ENCODE measurements at places on chromosomes 16 and 17. TPM values are rescaled to one million over a fixed set of nuclear protein-coding genes. Genes with fewer than 3 reads are reported as not detected.

- no peak for DNase-seq
Observed at GRCh38 chr16:60217787-60218186, 1483.7 kb upstream of the GOT2 start.

- no peak for DNase-seq
Observed at GRCh38 chr16:87464691-87465300, 28.0 kb downstream of the ZCCHC14 start.

GRCh38 chr16:86710602-86710950 lies 132.2 kb downstream of the FOXL1 start:
- no peak for DNase-seq

- no peak for DNase-seq
Observed at GRCh38 chr16:87679593-87680271, 77.4 kb downstream of the JPH3 start.

The NEUROD2 gene
- polyA plus RNA-seq, result 0.01 TPM

The KRT39 gene
- not detected for polyA plus RNA-seq

- DNase-seq, result no peak
Observed at GRCh38 chr16:9116141-9116540, 24.7 kb downstream of the HAPSTR1 start.

The CIAPIN1 gene
- polyA plus RNA-seq, result 100 TPM

DNA sequence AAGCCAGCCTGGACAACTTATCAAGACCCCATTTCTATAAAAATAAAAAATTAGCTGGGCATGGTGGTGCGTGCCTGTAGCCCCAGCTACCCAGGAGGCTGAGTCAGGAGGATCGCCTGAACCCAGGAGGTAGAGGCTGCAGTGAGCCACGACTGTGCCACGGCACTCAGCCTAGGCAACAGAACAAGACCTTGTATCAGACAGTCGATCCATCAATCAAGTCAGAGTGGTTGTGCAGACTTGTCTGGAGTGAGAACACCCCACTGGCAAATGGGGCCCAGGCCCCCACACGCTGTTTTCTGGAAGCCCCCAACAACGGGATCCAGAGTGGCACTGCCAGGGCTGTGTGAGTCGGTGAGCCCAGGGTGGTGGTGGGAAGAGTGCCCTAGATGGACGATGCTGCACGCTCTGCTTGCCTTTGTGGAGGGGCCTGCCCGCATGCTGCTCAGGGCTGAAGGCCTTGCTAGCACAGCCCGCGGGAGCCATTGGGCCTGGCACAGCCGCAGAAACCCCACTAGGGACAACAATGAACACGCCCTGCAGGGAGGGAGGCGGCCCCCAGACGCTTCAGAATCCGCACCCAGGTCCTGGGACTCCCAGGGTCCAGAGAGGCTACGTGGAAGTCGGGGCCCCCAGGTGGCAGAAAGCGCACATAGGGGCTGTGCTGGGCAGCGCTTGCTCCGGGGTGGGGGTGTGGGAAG lies 80.1 kb upstream of the GNG13 start:
- no peak for DNase-seq

DNA sequence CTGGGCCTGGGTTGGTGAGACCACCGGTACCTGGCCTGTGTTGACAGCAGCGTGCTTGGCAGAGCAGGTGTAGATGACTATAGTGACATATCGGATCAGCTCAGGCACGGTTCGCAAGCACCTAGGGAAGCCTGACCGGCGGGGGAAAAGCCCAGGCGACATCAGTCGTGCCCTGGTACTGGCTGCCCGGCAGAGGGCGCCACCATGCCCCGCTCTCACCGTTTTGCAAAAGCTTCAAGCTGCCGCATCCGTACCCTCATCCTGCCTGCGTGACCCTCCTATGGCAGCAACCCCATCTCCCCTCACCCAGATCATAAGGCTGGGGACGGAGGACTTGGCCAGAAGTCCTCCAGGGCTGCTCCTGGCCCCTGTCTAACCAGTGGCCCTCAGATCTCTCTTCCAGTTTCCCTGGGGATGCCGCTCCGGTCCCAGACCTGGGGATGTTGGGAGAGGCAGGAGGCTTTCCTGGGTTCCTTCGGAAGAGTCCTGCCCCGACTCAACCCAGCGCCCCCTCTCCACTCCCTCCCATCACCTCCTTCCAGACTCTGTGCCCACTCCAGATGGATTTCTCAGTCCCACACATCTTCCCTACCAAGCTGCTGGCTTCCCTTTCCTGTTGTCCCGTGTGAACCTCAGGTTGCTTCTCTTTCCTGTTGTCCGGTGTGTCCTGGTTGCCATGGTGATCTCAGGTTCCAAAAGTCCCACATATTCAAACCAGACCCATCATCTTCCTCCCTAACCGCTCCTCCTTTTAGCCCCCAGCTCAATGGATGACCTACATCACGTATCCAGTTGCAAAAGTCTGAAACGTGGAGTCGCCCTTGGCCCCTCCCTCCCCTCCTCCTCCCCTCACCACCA lies 13.7 kb downstream of the ALOX12B start:
- peak; percentile 62 for DNase-seq

DNA sequence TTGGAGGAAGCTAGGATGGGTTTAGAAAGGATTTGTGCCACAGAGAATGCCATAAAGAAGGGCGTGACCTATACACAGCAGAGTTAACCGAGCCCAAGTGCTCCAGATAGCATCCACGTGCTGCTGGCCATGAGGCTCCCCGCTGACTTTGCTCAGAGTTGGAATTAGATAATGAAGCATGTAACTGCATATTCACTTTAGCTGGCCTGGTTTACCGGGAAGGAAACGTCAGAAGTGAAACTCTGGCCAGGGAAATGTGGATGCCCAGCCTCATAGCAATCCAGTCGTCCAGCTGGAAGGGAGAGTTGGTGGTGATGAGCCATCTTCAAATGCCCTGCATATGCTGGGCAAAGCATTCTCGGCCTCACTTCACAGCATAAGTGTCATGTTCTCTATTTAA lies 6.1 kb downstream of the KRT35 start:
- no peak for DNase-seq

DNA sequence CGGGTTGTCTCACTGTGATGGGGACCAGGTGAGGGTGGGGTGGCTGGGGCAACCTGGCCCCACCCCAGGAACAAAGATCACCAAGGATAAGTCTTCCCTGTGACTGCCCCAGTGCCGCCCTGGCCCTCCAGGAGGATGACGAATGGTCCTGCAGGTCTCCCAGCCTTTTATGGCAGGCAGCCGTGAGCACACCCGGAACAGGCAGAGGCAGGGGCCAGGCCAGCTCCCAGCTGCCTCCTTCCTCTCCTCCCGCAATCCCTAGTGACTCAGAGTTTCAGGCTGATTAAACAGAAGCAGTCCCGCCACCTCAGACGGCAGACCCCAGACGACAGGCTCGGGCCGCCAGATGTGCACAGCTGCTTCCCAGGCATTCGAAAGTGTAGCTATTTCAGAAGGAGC lies 13.3 kb downstream of the JUP start:
- peak; percentile 82 for DNase-seq

GRCh38 chr17:78529871-78530670 lies 47.1 kb downstream of the DNAH17 start:
- DNase-seq, result no peak

The FOXL1 gene
- polyA plus RNA-seq, result 13.5 TPM

DNA sequence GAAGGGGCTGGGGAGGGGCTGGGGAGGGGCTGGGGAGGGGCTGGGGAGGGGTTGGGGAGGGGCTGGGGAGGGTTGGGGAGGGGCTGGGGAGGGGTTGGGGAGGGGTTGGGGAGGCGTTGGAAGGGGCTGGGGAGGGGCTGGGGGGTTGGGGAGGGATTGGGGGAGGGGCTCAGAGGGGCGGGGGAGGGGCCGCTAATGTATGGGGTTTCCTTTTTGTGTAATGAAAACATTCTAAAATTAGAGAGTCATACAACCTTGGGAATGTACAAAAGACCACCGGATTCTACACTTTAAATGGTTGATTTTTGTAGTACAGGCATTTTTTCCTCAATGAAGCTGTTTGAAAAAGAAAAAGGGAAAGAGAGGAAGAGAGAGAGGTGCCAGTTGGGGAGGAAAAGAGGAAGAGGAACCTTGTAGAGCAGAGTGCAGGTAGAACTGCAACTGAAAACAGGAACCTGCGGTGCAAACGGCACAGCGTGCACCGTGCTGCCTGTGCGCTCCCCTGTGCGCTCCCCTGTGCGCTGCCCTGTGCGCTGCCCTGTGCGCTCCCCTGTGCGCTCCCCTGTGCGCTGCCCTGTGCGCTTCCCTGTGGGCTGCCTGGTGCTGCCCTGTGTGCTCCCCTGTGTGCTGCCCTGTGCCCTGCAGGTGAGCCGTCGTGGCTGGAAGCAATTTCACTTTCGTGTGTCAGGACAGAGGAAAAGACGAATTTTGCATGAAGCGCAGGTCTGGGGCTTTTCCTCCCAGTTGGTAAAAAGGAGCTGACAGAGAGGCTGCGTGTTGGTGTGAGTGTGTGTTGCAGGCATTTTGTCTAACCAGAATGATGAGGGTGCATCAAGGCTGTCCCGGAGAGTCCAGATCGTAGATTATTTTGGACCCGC lies 40.8 kb downstream of the METRNL start:
- DNase-seq, result no peak

DNA sequence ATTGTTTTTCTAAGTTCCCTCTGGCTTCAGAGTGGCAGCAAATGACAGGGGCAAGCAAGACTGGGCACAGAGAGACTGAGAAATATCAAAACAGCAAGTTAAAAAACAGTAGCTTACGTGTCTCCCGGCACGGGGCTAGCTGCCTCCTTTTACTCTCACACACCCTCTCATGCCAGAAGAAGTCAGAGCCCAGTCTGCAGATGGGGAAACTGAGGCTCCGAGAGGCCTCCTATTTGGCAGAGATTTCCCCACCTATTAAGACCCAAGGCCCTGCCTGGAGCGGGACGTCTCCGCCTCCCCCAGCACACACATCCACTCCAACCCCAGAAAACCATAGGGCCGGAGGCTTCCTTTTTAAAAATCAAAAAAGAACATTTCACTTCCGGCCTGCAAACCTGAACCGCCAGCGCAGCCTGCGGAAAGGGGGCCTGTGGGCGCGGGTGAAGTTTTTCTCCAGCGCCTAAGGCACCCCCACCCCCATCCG lies 832 bp downstream of the CARHSP1 start:
- DNase-seq, result no peak

- no peak for DNase-seq
Observed at GRCh38 chr17:51359055-51359454, 98.7 kb downstream of the UTP18 start.

DNA sequence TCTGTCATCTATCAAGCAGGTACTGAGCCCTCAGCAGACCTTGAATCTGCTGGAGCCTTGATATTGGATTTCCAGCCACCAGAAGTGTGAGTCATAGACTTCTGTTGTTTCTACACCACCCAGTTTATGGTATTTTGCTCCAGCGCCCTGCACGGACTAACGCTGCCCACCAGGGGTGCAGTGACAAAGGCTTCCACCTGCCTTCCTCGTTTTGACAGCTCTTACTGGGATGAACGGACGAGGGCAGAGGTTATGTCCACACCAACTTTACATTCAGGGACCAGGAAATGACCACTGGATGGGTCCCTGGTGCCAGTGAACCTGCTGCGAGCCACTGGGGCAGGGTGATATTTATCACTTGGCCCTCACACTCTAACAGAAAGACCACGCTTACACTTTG lies 66.6 kb upstream of the CBX4 start:
- DNase-seq, result no peak

DNA sequence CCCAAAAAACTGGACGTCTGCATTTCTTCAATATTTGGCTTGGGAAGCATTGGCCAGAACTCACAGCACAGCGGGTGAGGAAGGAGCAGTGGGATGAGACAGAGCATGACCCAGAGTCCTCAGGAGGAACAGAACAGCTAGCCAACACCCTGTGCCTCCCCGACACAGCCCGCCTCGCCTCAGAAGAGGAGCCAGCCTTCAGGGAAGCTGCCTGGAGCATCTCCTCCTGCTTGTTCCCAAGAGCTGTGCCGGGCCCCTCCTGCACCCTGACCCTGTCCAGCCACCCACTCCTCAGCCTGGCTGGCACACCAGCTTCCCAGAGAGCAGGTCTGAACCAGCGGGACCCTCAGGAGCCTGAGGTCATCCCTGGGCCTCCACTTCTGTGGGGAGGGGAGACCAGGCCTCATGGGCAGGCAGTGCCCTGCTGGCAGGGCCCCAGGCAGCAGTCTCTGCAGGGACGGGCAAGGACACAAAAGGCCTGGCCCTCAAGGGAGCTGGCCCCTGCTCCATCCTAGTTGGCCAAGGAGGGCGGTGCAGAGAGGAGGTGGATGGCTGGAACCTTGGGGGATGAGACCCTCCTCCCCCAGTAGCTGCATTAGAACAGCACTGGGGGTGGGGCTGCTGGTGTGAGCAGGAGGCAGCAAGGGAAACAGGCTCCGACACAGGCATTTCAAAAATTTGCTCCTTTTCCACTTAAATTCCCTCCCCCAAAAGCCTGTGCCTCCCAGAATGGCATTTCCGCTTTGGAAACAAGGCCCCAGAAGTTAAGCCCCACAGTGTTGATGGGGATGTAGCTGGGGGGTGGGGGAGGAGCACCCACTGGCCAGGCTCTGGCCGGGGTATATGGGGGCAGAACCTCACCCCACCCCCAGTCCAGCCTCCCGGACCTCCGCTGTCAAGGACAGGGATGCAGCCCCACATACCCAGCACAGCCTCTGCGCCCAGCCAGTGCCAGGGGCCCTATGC lies 1.8 kb upstream of the BCAR1 start:
- DNase-seq, result no peak

DNA sequence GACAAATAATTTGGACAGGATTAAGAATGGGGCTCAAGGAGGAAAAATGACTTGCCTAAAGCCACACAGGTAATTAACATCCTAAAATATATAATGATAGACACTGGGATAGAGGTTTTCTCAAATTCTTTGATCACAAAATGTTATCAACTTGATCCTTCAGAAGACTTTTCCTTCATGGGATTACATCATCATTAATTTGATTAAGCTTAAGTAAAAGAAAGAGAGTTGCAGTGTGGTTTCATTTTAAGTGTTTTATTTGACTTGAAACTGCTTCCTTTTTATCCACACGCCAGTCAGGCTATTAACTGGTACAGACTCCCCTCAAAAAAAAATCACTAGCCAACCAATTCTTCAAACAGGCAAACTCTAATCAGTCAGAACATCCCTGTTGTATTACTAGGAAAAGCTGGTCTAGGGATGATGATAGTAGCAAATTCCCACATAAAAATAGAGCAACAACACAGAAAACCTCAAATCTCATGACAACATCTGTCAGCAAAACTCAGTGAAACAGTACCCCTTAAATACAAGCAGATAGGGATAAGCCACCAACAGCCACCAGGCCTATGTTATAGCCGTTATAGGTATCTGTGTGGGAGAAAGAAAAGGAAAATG lies 32.5 kb downstream of the AKAP10 start:
- no peak for DNase-seq

The TMC6 gene
- polyA plus RNA-seq, result 29.1 TPM

- DNase-seq, result no peak
Observed at GRCh38 chr17:9151091-9151490, 129.8 kb downstream of the NTN1 start.

DNA sequence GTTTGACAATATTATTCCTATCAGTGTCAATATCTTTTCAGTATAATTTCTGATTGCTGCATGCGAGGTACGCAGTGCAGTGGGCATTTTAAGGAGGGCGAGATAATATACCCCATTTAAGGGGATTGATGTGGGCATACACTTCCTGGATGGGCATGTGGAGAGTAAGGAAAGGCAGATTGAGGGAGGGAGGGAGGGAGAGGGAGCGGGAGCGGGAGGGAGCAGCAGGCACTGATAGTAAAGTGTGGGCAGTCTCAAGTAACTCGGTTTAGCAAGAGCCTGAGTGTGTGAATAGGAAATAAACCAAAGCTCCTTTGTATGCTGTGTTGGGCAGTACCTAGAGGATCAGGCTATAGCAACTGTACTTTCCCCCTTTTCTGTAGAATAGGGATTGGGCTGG lies 5.1 kb downstream of the BPTF start:
- DNase-seq, result no peak

The GPR179 gene
- 0.16 TPM for polyA plus RNA-seq

All from renal pelvis (tissue), 12 donors.